ENCODE measurements at places on chromosomes 12 and 14.
A peak's percentile ranks its signal among the peaks of the same experiment; 100 is the strongest.

DNA sequence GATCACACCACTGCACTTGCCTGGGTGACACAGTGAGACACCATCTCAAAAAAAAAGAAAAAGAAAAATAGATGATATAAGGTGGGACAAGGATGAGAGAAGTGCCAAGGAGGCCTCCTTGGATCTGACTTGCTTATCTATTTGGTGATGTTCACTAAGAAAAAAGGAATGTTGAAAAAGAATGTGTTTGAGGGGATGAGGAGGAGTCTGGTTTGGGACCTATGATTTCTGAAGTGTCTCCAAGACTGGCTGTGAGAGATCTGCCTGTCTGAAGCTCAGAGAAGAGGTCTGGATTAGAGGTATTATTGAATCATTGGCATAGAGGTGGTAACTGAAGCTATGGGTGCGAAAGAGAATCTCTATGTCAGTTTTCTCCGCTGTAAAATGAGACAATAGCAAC lies 42.8 kb downstream of the BCAT1 start:
- no peak overlapping the region for H3K4me3 ChIP-seq
- no peaks in the 10 kb centered on the region for H3K36me3 ChIP-seq
- H3K27me3 ChIP-seq = no peaks in the 10 kb centered on the region
- H3K4me1 ChIP-seq = no peaks in the 10 kb centered on the region

DNA sequence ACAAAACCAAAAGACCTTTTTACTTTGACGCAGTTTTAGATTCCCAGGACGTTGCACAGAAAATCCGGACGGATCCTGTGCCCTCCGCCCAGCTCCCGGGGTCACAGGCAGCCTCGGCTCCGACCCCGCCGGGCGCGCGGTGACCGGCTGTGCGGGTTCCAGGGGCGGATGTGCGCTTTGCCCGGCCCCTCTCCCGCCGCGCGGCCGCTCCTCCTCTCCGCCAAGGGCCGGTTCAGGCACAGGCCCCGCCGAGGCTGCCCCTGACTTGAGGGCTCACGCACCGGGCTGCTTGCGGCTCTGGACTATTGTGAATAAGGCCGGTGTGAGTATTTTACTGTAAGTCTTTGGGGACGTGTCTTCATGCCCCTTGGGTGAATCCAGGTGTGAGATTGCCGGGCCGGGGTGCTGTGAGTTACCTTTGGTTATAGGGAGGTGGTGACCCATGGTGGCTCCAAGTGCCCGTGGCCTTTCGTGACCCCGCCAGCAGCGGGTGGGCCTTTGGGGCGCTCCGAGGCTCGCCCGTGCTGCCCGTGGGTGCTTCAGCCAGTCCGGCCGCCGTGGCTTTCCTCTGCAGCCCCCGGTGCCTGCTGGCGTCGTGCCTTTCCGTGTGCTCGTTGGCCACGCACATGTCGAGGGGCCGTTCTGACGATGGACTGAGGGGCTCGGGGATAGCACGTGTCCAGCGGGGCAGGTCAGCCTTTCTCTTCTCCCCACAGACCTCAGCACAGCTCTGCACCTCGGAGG lies 45.9 kb downstream of the NOC4L start:
- peak overlapping the region; percentile 49 for H3K4me3 ChIP-seq
- H3K4me1 ChIP-seq = peaks cover 11% of the 10 kb centered on the region
- H3K27me3 ChIP-seq = no peaks in the 10 kb centered on the region
- no peaks in the 10 kb centered on the region for H3K36me3 ChIP-seq

- H3K27me3 ChIP-seq = no peaks in the 10 kb centered on the region
- H3K27ac ChIP-seq = no peak overlapping the region
- no peak for DNase-seq
- no peaks in the 10 kb centered on the region for H3K4me1 ChIP-seq
Observed at GRCh38 chr12:89636776-89637160, 71.9 kb downstream of the ATP2B1 start.

DNA sequence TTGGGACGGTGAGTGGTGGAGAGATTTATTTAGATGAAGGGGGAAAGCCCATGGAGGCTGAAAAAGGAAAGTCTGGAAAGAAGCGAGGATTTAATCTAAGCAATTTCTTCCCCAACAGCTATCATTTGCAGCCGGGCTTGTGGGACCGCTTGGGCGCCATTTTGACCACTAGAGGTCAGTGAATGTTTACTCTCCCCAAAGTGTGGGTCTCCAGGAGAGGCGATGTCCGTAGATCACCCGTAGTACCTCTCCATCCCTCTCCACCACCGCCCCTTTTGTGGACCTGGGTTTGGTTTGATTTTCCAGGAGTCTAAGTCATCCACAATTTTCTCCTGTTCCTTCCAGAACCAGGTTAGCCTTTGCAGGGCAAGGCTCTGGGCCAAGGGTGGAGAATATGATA lies 91.2 kb upstream of the PARP11 start:
- no peak for DNase-seq
- H3K4me3 ChIP-seq = no peak overlapping the region
- no peaks in the 10 kb centered on the region for H3K36me3 ChIP-seq
- no peak overlapping the region for H3K27ac ChIP-seq
- peaks cover 6% of the 10 kb centered on the region for H3K4me1 ChIP-seq
- no peaks in the 10 kb centered on the region for H3K27me3 ChIP-seq

DNA sequence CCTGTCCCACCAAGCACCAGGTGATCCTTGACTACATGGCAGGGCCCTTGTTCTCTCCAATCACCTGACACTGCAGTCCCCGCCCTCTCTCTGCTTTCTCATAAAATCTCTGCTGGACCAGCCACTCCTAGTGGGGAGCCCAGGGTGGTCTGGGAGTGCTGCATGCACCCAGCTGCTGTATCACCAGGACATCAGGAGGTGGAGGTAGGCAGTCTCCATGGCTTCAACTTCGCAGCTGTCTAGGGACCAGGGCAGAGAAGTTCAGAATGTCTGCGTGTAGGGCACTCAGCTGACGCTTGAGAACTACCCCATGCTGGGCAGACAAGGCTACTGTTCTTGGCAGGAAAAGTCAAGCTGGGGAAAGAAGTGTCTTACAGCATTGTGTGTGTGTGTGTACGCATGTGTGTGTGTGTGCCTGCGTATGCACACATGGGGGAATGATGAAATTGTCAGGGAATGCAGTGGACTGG lies 2.6 kb downstream of the WSCD2 start:
- peaks cover 7% of the 10 kb centered on the region for H3K4me1 ChIP-seq
- no peak for DNase-seq
- no peaks in the 10 kb centered on the region for H3K27me3 ChIP-seq
- H3K4me3 ChIP-seq = no peak overlapping the region
- H3K27ac ChIP-seq = no peak overlapping the region
- no peaks in the 10 kb centered on the region for H3K36me3 ChIP-seq

DNA sequence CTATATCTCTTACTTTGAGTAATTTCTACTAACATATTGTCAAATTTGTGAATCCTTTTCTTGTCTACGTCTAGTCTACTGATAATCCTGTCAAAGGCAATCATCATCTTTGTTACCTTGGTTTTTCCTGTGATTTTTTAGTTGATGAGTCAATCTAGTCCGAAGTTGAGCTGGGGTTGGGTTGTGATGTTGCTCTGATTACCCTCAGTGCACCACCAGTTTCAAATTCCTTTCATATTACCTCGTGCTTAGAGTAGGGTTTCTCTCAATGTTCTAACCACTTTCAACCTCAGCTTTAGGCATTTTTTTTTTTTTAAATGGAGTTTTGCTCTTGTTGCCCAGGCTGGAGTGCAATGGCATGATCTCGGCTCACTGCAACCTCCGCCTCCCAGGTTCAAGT lies 186.8 kb downstream of the BTG1 start:
- DNase-seq = no peak
- H3K4me1 ChIP-seq = no peaks in the 10 kb centered on the region
- no peaks in the 10 kb centered on the region for H3K36me3 ChIP-seq
- H3K27me3 ChIP-seq = no peaks in the 10 kb centered on the region

DNA sequence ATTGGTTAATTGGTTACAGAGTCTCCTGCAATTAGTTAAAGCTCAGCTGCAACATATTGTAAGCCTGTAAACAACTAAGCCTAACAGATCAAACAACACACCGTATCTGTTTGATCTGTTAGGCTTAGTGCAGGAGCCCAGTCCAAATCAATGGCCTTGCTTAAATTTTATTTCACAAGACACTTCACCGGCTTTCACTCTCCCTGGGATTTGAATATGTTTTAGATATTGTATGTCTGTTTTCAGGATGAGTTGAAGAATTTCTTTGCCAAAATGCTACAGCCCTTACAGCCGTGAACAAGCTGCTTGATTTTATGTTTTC lies 5.5 kb upstream of the RNASE1 start:
- H3K4me1 ChIP-seq = peaks cover 8% of the 10 kb centered on the region
- no peak overlapping the region for H3K4me3 ChIP-seq
- no peaks in the 10 kb centered on the region for H3K36me3 ChIP-seq
- H3K27me3 ChIP-seq = no peaks in the 10 kb centered on the region

GRCh38 chr14:31855262-31855661 lies 221.8 kb upstream of the ARHGAP5 start:
- H3K4me3 ChIP-seq = no peak overlapping the region
- H3K27ac ChIP-seq = no peak overlapping the region
- no peak for DNase-seq
- H3K4me1 ChIP-seq = no peaks in the 10 kb centered on the region
- no peaks in the 10 kb centered on the region for H3K36me3 ChIP-seq

DNA sequence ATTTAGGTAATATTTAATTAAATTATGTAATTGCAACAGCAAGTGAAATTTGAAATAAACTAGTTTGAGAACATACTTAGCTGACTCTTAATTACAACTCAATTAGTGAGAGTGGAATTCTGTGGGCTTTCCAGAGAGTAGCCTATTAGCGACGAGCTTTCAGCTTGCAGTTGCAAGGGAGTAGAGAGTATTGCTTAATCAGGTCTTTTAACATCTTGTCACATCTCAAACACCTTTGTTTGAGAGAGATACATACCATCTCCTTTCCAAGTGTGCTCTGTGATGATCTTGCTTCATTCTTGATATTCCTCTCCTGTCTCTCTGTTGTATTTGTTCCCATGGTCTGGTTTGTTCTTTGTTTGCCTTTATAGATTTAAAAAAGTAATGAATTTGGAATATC lies 7.7 kb downstream of the PPP4R4 start:
- H3K4me3 ChIP-seq = no peak overlapping the region
- H3K36me3 ChIP-seq = no peaks in the 10 kb centered on the region
- no peak for DNase-seq

GRCh38 chr14:68630081-68630571 lies 162.7 kb downstream of the ZFP36L1 start:
- no peak overlapping the region for H3K27ac ChIP-seq
- no peaks in the 10 kb centered on the region for H3K27me3 ChIP-seq
- peaks cover 45% of the 10 kb centered on the region for H3K4me1 ChIP-seq
- DNase-seq = no peak

DNA sequence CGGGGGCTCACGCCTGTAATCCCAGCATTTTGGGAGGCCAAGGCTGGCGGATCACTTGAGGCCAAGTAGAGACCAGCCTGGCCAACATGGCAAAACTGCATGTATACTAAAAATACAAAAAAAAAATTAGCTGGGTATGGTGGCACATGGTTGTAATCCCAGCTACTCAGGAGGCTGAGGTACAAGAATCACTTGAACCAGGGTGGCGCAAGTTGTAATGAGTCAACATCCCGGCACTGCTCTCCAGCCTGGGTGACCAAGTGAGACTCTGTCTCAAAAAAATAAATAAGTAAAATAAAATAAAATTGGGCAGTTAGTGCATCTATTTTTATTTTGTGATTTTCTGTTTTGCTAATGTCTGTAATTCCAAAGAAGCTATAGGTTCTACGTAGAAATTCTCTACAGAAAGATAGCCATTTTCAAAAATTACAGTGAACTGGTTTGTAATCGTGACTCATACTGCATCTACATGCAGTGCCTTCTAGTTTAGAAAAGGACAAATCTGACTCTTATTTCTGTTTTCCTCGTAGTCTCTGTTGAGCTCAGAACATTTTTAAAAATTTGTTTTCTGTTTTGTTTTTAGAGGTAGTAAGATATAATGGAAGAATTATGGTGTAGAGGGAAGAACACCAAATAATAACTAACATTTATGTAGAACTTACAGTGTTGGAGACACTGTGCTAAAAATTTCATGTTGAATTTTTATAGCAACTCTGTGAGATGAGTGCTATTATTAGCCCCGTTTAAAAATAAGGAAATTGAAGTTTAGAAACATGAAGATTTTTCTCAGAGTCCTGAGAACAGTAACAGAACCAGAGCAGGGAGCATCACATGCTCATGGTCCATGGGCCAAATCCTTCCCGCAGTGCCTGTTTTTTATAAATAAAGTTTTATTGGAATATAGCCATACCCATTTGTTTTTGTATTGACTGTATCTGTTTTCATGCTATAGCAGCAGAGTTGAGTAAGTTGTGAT lies 201.2 kb downstream of the SYNE2 start:
- H3K4me1 ChIP-seq = no peaks in the 10 kb centered on the region
- no peaks in the 10 kb centered on the region for H3K36me3 ChIP-seq
- H3K27ac ChIP-seq = no peak overlapping the region
- H3K4me3 ChIP-seq = no peak overlapping the region
- no peak for DNase-seq

GRCh38 chr14:38339696-38340095 lies 83.8 kb upstream of the CLEC14A start:
- H3K36me3 ChIP-seq = no peaks in the 10 kb centered on the region
- no peaks in the 10 kb centered on the region for H3K4me1 ChIP-seq
- H3K4me3 ChIP-seq = no peak overlapping the region
- no peak for DNase-seq
- no peaks in the 10 kb centered on the region for H3K27me3 ChIP-seq
- H3K27ac ChIP-seq = no peak overlapping the region

DNA sequence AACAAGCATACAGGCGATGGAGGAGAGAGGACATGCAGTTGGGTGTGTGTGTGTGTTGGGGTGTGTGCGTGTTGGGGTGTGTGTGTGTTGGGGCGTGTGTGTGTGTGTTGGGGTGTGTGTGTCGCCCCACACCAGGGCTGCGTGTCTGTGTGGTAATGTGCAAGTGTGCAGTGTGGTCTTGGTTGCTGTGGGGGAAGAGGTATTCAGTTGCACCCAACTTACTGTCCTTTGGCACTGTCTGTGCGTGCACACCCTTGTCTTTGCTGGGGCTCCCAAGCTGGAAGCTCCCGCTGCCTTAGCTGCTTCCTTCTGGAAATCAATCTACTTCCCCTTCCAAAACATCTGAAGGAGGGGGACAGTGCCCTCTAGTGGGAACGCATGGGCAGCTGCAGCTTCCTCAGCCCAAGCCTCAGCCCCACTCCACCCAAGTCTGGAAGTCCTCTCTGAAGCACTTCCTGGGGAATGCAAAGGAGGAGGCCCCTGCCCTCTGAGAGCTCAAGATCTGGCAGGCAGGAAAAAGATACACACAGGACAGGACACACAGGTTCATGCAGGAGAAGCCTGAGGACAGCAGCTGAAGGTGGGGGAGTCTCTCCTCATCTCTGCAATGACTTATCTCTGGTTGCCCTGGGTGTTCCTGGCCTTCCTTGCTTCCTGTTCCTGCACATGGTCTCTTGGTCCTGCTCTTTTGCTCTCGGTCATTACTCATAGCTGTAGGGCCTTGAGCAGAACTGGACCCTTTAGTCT lies 13.1 kb downstream of the ASIC1 start:
- no peaks in the 10 kb centered on the region for H3K36me3 ChIP-seq
- peak; percentile 84 for DNase-seq

GRCh38 chr12:113292091-113292490 lies 42.8 kb downstream of the SLC8B1 start:
- no peaks in the 10 kb centered on the region for H3K36me3 ChIP-seq
- no peak for DNase-seq
- peaks cover 12% of the 10 kb centered on the region for H3K4me1 ChIP-seq

GRCh38 chr12:50458606-50459005 lies 46.2 kb upstream of the DIP2B start:
- no peaks in the 10 kb centered on the region for H3K27me3 ChIP-seq
- H3K4me1 ChIP-seq = no peaks in the 10 kb centered on the region
- H3K27ac ChIP-seq = no peak overlapping the region
- no peak for DNase-seq
- H3K36me3 ChIP-seq = no peaks in the 10 kb centered on the region
- no peak overlapping the region for H3K4me3 ChIP-seq

Data from testis (tissue), 5 donors.